NCI-H2171 treated with DMSO at 0.1 percent for 48 hours (cell line): ENCODE measurements at places on chromosomes 3 and 15.

DNA sequence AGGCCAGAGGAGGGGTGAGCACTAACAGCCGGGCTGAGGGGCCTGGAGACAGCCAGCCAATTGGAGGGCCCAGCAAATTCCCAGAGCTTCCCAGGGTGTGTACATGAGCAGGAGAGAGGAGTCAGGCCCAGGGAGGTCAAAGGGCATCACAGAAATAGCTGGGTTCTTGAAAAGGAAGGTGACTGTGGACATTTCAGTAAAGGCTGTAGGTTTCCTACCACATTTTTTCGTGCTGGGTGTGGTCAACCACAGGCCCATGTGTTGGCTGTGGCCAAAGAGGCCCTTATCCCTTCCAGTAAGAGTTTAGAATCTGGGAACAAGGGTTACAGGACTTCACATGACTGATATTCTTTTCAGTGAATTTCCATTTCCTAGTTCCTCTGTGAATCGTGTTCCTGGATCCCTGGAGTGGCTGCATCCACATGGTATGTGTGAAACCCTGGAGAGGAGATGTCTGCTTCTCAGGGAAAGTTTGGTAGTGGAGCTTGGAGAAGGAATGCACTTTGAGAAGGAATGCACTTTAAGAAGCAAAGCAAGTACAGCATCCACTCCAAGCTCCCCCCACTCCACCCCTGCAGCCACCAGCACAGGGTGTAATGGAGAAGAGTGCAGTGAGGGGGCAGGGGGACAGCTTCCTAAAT, 73.2 kb upstream of the HEG1 start:
- DNase-seq = peak; percentile 38

- no peak for DNase-seq
Measured at GRCh38 chr3:10085738-10086137, 22.3 kb downstream of the FANCD2OS start.

- no peak for DNase-seq
Measured at GRCh38 chr15:55279746-55280351, 9.8 kb downstream of the RAB27A start.

- DNase-seq = no peak
Measured at GRCh38 chr3:129616291-129616690, 9.8 kb upstream of the PLXND1 start.

DNA sequence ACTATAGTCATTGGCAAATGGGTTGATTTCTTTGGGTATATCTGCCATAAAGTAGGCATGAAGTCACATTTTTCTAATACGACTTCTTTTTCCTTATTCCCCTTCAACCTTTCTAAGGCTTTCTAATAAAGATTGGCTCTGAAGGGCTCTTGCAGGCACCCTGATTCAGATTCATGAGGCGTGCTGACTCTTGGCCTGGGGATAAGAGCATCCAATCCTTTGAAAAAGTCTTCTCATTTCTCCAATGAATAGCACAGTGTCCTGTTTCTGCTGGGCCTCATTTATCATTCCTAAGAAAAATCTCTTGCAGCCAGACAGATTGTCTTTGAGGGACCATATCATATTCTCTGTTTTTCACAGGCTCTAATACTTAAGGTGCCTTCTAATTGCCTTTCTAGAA, 32.3 kb upstream of the BNIP2 start:
- no peak for DNase-seq

- DNase-seq = no peak
Measured at GRCh38 chr3:12681943-12682390, 18.1 kb upstream of the RAF1 start.

- DNase-seq = no peak
Measured at GRCh38 chr3:139301183-139301582, 42.6 kb upstream of the MRPS22 start.

- no peak for DNase-seq
Measured at GRCh38 chr3:71584394-71585011, 975 bp upstream of the FOXP1 start.

- peak; percentile 26 for DNase-seq
Measured at GRCh38 chr3:150703299-150703755, 393 bp downstream of the ERICH6 start.

DNA sequence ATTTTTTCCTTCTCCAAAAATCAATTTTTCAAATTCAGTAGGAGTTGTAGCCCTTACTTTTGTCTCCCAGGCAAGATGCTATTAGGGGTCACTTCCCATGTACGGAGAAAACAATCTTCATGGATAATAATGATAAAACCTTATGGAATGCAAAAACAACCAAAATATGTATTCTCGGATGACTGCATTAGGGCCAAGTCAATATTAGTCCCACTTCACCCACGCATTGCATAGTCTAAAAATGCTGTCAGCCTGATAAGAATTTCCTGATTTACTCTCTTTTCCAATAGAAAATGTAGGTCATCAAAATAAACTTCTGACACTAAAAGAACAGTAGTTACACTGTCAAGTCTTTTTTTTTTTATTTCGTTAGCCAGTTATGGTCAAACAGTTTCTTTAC, 2.7 kb downstream of the VGLL3 start:
- no peak for DNase-seq

- DNase-seq = peak; percentile 10
Measured at GRCh38 chr3:72888546-72889309, 882 bp downstream of the GXYLT2 start.

GRCh38 chr3:62036726-62037125, 336.6 kb downstream of the FEZF2 start:
- DNase-seq = no peak

DNA sequence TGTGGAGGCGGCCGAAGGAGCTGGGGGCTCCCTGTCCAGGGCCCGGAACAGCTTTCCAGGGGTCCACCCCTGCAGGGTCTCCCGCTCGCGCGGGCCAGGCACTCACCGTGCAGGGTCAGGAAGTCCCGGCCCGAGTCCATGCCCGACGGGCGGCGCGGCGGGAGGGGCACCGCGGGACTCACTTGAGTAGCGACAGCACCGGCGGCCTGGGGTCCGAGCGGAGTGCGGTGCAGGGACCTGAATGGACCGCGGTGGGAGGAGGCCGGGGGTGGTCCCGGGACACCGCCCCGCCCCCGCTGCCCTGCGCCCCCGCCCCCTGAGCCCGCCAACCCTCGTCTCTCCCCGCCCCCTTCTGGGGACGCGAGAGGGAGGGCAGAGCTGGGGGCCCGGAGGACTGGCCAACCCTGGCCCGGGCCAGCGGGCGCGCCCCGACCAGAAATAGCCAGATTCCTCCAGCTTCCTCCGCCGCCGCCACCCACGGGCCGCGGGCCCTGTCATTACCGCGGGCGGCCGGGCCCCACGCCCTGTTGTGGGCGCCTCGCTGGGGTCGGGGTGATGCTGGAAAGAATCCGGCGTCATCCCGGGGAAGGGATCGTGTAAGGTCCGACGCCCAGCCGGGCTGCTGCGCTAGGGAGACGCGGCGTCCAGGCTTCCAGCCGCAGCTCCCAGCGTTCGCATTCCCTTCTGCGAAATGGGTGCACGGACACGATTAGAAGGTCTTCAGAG, at the start of gene PLCD1:
PLCD1 (minus strand) TSS at position 243 of the 726 bp plus-strand sequence; CDS start at position 140, 103 bp downstream.
- no peak for DNase-seq

GRCh38 chr15:62976301-62976881, 66.2 kb upstream of the TPM1 start:
- DNase-seq = no peak

- DNase-seq = no peak
Measured at GRCh38 chr3:72836923-72837322, 11.3 kb downstream of the SHQ1 start.

GRCh38 chr3:194893121-194893987, 207.7 kb downstream of the FAM43A start:
- no peak for DNase-seq

GRCh38 chr3:195110647-195111318, 160.2 kb downstream of the XXYLT1 start:
- DNase-seq = no peak
